KBM-7 (cell line): ENCODE measurements at places on chromosomes 1 and 21.

GRCh38 chr1:90504509-90504908 lies 212.6 kb downstream of the BARHL2 start:
- DNase-seq = no peak

- DNase-seq = peak; percentile 15
Observed at GRCh38 chr1:22398656-22399420, 52.8 kb upstream of the ZBTB40 start.

GRCh38 chr21:45941717-45942546 lies 39.6 kb upstream of the COL6A1 start:
- DNase-seq = no peak

- DNase-seq = peak; percentile 81
Observed at GRCh38 chr1:180150982-180151381, 3.7 kb upstream of the QSOX1 start.

DNA sequence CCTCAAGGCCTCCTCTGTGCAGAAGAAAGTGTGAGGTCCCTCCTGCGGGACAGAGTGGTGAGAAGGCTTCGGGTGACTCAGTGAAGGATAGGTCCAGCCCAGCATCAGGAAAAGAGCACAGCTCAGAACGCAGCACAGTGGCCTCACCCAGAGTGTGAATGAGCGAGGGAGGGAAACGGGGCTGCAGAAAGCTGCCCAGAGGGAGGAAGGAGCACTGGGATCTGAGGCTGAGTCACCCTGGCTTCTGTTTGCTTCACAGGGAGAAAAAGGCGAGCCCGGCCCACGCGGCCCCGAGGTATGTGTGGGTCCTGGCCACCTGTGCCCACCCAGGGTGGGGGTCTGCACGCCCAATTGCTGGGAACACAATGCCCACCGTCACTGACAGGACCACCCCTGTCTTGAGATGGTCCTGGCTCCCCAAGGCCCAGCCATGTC lies 24.3 kb downstream of the COL6A2 start:
- no peak for DNase-seq

GRCh38 chr1:226066415-226067078 lies 4.0 kb downstream of the H3-3A start:
- no peak for DNase-seq

DNA sequence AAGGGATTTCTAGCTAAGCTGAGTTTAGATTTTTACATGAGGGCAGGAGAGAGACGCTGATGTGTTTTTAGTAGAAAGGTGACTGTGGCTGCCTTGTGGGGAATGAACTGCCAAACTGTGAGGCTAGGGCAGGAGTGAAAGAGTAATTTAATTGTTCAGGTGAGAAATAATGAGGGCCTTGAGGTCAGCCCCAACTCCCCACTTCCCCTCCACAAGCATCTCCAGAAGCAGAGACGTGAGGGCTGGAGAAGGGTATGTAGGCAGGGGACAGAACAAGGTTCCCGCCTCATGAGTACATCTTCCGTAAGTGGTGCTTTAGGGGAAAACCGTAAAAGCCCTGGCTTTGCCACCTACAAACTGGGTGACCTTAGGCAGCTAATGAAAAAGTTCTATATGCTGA lies 70.8 kb downstream of the WARS2 start:
- DNase-seq = no peak
